Cortex of kidney (tissue), 1 donor: ENCODE measurements at places on chromosomes 13 and 19.

- no peak for DNase-seq
Measured at GRCh38 chr13:50412046-50412617, 396.9 kb downstream of the KCNRG start.

DNA sequence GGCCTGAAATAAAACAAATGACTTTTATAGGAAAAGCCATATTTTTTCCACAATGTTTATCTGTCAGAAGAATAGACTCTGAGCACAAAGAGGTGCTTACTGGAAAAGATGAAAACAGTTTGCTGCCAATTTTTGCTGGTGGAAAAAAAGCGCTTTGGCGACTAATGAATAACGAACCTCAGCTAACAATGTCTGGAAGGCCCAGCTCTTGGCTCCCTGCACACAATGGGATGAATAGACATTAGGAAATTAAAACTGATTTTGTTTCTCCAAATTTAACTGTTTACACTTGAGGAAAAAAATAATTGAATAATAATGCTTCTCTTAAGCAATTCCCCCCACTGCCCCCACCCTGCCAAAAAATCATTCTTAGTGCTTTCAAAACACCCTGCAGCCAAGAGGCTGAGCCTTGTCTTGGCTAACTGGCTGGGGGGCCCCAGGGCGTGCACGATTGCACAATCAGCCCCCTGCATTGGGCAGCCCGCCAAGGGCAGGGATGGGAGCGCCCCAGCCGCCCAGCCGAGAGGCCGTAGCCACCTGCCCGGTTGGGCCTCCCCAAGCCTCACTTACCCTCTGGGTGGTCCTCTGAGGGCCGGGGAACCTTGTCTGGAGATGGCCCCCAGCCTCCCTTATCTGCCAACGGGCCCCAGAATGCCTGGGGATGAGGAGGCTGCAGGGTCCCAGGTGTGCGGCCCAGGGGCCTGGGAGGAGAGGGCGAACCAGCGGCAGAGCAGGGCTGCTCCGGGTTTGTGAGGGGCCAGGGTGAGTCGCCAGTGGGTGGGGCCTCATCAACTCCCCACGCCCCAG lies 16.8 kb downstream of the CEBPG start:
- DNase-seq, result no peak

DNA sequence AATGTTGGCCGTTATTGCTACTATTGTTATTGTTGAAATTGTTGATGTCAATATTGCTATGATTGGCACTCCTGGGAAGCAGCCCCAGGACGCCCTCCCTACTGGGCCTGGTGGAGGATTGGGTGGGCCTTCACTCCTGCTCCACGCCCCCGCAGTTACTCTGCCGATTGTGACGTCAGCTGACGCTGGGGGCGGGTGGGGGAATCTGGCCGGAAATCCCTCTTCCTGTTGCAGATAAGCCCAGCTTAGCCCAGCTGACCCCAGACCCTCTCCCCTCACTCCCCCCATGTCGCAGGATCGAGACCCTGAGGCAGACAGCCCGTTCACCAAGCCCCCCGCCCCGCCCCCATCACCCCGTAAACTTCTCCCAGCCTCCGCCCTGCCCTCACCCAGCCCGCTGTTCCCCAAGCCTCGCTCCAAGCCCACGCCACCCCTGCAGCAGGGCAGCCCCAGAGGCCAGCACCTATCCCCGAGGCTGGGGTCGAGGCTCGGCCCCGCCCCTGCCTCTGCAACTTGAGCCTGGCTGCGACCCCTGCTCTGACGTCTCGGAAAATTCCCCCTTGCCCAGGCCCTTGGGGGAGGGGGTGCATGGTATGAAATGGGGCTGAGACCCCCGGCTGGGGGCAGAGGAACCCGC lies at the start of gene ETV2:
Gene ETV2 (plus strand): TSS at position 231 of the 637 bp plus-strand sequence. CDS start 716 bp downstream, outside the sequence.
- no peak for DNase-seq

DNA sequence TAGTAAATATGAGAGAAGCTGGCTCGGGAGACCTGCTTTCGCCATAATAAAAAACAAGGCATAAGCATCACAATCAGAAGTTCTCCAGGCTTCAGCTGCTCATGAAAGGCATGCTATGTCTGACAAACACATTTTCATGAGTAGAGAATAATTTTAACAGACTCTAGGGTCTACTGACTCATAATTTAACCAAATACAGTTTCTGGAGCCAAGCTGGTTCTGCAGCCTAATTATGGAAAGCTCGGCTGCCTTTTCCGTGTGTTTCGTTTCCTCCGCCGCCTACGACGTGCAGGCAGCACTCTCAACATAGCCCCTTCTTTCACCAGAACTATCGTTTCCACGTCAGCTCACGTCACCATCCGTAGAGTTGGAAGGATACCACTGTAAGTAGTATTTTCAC lies 5.7 kb downstream of the MCF2L start:
- DNase-seq, result no peak

DNA sequence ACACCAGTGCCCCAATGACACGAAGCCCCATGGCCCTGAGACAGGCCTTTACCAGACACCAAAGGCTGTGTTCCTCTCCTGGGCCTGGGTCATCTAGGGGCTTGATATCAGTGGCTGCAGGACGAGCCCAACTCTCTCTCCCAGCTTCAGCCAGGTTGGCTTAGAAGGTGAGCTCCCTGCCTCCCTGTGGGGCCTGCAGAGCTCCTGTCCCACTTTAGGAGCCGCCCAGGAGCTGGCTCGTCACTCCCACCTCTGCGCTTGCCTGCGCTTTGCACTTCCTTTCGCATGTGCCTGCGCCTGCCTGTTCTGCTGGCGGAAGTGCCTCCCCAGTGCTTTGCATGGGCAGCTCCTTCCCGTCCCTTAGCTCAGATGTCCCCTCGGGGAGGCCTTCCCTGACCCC lies 4.9 kb downstream of the CALM3 start:
- DNase-seq, result no peak

- DNase-seq, result no peak
Measured at GRCh38 chr19:54325194-54325621, 12.2 kb upstream of the LILRA5 start.

- no peak for DNase-seq
Measured at GRCh38 chr13:32947411-32948276, 68.6 kb upstream of the KL start.

DNA sequence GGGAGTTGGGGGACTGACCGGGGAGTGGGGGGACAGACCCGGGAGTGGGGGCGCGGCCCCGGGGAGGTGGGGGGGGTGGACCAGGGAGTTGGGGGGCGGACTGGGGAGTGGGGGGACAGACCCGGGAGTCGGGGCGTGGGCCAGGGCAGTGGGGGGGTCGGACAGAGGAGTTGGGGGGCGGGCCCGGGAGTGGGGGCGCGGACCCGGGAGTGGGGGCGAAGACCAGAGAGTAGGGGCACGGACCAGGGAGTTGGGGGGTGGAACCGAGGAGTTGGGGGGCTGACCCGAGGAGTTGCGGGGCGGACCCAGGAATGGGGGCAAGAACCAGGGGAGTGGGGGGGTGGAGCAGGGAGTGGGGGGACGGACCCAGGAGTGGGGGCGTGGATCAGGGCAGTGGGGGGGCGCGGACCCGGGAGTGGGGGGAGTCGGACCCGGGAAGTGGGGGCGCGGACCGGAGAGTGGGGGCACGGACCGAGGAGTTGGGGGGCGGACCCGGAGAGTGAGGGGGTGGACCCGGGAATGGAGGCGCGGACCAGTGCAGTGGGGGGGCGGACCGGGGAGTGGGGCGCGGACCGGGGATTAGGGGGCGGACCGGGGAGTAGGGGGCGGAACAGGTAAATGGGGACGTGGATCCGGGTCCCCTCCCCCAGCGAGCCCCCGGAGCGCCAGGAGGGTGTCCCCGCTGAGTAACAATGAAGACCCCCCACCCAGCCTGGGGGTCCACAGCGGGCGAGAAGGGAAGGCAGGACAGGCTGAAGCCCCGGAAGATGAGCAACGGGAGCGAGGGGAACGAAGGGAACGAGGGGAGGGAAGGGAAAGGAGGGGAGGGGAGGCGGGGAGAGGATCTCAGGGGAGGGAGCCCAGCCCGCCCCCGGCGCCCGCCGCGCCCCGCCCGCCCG lies 589 bp downstream of the R3HDM4 start:
- DNase-seq, result no peak

DNA sequence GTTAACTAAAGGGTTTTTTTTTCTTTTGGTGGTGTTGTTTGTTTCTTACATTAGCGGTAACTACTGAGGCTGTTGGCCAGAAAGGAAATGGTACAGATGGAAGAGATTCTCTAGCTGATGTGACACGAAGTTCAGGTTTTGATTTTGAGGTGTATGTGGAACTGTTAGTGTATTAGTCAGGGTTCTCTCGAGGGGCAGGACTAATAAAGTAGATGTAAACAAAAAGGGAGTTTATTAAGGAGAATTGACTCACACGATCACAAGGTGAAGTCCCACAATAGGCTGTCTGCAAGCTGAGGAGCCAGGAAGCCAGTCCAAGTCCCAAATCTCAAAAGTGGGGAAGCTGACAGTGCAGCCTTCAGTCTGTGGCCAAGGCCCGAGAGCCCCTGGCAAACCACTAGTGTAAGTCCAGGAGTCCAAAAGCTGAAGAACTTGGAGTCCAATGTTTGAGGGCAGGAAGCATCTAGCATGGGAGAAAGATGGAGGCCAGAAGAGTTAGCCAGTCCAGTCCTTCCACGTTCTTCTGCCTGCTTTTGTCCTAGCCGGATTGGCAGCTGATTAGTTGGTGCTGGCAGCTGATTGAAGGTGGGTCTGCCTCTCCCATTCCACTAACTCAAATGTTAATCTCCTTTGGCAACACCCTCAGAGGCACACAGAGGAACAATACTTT lies 577.6 kb downstream of the EFNB2 start:
- no peak for DNase-seq

DNA sequence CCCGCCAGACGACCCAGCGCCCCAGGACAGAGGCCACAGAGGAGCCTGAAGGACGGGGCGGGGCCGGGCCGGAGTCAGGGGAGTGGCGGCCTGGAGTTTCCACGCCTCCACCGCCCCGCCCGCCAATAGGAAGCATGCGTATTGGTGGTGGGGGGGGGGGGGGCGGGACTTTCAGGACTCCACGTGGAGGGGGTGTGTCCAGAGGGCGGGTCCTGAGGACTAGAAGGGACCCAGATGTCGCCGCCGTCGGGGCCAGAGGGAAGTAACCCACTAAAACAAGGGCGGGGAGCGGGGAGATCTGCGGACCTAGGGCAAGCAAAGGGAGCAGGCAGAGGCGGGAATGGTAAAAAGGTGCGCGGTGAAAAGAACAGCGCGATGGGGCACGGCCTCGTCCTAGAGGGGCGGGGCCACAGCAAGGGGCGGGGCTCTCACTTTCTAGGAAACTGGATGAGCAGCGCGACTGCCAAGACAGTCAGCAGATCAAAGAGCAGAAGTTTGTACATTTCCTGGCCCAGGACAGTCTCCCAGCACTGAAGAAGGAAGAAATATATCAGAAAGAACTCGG lies 2.8 kb upstream of the LENG1 start:
- no peak for DNase-seq

- no peak for DNase-seq
Measured at GRCh38 chr19:7730286-7731217, 1.4 kb downstream of the CLEC4G start.

GRCh38 chr13:97492257-97492656 lies 58.3 kb downstream of the RAP2A start:
- DNase-seq, result no peak

- no peak for DNase-seq
Measured at GRCh38 chr19:39070888-39071287, 13.3 kb upstream of the ACP7 start.

DNA sequence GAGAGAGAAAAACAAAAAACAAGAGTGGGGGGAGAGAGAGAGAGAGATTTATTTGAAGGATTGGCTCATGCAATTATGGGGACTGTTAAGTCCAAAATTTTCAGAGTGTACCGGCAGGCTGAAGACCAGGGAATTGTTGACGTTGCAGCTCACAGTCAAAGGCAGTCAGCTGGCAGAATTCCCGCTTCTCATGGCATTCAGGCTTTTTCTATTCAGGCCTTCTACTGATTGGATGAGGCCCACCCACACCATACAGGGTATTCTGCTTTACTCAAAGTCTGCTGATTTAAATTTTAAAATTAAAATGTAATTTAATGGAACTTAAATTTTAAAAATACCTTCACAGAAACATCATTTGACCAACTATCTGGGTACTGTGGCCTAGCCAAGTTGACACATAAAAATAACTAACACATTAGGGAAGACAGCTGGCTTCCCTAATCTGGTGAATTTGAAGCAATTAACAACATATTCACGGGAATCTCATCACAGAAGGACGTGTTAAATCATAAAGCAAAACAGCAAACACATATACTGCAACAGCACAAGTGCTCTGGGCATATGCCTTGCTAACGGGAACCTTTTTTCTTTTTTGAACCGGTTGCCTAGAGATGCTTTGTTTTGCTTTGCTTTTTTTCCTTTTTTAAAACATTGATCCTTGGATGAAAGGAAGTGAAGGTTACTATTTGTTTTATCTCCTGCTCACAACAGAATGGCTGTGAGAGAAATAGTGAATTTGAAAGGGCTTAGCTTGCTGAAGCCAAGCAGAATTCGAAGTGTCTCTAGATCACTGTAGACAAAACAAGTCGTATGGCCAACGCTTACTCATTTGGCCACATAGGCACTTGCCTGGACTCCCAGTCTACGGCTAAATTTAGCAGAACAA lies 505.1 kb downstream of the IRS2 start:
- DNase-seq, result no peak

DNA sequence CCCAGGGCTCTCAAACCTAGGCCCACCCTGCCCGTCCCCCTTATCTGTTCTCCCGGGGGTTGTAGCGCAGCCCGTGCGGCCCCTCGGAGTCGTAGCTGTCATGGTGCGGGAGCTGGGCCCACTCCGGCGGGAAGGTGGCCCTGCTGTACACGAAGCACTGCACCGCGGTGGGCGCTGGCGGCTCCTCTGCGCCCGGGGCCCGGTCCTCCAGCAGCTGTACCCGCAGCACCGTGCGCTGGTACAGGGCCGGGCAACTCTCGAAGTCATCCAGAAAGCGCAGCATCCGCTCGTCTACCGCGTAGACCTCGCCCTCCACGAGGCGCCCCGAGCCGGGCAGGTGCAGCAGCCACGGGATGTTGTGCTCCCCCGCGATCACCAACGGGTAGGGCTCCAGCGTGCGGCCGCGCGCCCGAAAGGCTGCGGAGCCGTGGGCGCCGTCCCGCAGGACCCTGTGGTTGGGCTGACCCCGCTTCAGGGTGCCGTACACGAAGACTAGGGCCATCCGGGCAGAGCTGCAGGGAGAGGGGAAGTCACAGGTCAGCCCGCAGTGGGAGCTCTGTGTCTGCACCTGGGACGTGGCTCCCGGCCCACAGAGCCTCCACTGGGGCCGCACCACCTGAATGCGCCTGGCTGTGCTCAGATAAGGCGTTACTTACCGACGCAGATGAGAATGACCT lies 56.4 kb downstream of the GGACT start:
- no peak for DNase-seq

GRCh38 chr19:17522988-17523872 lies 11.8 kb downstream of the PGLS start:
- DNase-seq, result no peak

- no peak for DNase-seq
Measured at GRCh38 chr13:109100705-109101304, 471.4 kb downstream of the MYO16 start.

DNA sequence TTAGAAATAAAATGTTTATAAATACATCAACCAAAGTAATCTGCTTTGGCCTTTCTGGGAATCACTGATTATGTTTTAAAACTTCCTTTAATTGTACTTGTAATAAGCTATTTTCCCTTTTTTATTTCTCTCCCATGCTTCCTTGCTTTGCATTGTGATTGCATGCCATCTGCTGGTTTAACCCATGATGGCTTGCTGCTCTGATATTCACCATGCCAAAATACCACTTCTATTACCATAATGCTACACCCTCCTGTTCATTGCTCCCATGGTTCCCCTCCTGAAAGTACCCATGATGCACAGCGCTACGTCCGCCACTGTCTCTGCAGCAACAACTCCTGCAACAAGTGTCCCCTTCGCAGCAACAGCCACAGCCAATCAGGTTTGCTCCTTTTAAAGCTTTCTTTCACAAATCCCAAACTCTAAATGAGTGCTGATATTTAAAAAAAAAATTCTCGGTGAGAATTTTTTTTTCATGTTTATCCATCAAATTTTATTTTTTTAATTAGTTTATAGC lies 67.7 kb upstream of the RAP2A start:
- DNase-seq, result no peak

- no peak for DNase-seq
Measured at GRCh38 chr19:6737873-6738786, 750 bp upstream of the GPR108 start.
